ENCODE measurements at places on chromosomes 1 and 21.

DNA sequence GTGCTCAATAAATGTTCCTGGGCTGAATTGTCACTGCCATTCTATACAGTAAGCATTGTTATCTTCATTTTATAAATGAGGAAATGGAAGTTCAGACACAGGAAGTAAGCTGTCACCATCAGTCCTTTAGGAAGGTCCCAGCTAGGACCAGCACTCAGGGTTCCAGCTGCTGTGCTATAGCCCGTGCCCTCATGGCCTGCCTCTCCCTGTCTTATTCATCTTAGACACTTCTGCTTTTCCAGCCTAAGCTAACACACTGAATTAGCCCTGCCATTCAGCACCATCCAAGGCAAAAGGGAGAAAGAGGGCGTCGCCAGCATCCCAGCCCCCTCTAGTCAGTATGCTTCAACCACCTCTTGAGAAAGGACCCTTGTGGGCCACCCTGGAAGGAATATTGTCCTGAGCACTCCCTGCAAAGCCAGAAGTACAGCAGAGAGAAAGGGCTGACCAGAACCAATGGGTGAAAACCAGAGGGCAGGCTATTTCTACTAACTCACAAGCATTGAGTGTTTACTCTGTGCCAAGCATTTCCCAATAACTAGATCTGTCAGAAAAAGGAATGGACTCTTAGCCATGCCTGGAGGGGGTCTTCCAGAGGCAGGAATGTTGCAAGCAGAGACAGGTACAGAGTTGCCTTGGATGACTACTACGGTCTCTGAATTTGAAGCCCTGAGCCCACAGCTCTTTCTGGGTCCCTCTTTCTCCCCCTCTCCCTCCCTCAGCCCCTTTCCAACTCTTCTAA lies 77.9 kb upstream of the NFIA start:
- no peak for DNase-seq

- no peak for DNase-seq
These were observed 105.8 kb downstream of the TBX19 start for GRCh38 chr1:168386492-168386891.

DNA sequence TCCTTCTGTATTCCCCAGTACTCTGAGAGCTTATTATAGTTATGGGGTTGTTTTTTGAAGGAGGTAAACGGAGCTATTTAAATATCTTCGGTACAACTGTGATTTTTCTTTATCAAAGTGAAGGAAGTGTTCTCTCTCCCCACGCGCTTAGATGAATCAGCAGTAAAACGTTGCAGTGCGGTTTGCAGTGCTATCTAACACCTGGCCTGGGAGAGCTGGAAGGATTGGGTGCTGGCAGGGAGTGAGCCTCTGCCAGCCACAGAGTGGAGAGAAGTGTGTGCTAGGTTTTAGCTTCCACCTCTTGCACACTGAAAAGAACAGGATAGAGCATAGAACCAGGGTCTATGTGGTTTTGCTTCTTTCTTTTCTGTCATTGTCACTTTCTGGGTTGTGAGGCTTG lies 165.9 kb downstream of the SDCCAG8 start:
- peak; percentile 32 for DNase-seq

DNA sequence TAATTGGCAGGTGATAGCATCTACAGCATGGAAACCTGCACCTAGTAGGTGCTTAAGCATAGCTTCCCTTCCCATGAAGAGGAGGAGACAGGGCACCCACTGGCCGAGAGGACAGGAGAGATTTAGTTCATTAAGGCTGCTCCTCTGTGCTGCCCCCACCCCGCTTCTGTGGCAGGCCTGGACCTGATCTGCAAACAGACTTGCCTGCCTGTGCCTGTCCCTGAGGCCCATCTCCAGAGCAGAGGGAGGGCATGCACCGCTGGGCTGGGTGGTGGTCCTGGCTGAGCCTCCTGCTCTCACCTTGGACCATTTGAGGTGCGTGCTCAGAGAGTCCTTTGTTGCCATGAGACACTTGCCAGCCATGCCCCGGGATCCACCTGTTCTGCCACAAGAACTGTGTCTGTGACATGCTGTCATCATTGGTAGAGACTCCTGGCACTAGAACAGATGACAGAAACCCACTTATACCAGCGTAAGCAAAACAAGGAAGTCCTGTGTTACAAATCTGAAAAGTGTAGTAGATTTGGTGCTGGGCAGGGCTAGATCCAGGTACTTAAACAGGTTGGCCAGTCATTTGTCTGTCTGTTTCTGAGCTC lies 55.6 kb downstream of the PTPRF start:
- no peak for DNase-seq

DNA sequence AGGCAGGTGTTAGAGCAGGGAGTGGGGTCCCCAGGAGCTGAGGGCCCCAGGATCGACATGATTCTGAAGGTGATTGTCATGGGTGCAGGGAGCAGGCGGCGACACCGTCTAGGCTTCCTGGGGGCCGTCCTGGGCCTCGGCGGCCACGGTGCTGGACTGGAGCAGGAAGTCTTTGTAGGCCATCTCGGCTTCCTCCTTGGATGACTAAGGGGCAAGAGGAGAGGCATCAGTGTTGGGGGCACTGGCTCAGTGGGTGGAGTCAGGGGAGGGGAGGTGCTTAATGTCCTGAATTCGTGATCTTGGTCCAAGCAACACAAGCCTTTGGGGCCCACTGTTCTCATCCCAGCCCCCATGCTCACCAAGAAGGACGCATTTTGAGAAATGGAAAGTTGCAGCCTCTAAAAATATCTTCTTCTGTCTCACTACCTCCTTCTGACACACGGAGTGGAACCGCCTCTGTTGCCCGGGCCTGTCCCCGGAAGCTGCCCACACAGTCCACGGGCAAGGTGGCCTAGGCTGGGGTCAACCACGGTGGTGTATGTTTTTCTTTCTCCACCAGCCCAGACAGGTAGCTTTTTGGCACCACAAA lies 8.6 kb upstream of the FCMR start:
- no peak for DNase-seq

DNA sequence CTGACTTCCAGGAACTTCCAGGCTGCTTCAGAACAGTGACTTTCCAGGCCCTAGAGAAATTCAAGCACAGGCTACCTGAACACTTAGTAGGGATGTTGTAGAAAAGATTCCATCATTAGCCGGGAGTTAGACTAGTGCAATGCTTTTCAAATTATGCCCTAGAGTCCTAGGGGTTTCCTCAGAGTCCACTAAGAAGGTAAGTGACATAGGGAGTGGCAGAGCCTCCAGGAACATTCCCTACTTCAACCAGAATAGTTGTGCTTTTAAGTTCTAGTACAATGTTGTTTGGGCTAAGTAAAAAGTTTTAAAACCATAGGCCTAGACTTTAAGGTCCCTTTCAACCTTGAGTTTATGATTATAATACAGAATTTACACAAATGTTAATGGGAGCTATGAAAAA lies 9.1 kb upstream of the GOLPH3L start:
- DNase-seq = no peak

- no peak for DNase-seq
These were observed 10.5 kb upstream of the LELP1 start for GRCh38 chr1:153192697-153193096.

DNA sequence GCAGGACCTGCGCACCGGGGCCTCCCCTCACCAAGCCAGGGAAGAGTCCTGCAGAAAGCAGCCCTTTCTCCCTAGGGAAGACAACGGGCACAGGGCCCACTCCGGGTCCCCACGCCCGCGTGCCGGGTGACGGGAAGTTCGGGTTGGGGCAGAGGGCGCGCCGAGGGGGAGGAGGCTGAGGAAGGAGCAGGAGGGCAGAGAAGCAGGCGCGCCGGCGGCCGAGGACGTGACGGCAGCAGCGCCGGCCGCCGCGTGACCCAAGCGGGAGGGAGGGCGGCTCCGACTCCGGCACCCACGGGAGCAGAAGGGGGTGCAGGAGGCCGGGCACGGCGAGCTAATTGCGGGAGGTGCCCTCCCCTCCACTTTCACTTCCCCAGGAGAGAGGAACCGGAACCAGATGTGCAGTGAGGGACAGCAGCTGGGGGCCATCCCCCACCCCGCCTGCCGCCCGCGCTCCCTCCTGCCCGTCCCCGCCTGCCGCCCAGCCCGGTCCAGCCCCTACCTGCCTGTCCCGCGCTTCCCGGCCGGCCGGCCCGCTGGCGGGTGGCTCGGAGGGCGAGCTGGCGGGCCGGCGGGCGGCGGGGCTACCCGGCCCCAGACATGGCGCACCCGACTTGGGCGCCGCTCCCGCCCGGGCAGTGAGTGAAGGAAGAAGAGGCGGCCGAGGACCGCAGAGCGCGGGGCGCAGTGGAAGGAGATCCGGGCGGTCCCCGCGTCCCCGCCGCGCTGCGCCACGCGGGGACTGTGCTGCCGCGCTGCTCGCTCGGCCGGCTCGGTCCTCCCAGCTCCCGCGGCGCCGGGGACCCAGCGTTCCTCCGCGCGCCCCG lies 510 bp downstream of the DENND4B start:
- DNase-seq = no peak

GRCh38 chr1:116508984-116509980 lies 61.5 kb downstream of the CD58 start:
- DNase-seq = peak; percentile 74

- no peak for DNase-seq
These were observed 70.8 kb downstream of the JAK1 start for GRCh38 chr1:64895500-64895899.

- no peak for DNase-seq
These were observed 105.5 kb downstream of the TNR start for GRCh38 chr1:175637911-175638310.

GRCh38 chr1:103056423-103056822 lies 51.9 kb downstream of the COL11A1 start:
- DNase-seq = no peak

DNA sequence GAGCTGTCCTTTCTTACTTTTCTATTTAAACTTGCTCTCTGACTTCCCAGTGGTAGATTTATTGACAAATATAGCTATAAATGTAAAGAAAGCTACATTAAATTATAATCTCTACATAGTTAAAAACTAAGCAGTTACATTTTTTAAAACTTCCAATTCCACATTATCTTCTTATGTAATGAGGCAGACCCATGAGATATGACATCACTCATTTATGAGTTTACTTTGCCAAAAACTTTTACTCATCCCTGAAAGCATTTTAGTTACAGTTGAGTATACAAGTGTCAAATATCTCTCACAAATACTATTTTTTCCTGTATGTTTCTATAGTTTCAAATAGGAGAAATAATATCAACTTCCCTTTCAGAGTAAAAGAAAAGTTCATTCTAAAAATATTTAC lies 3.8 kb downstream of the NMNAT2 start:
- DNase-seq = no peak

- no peak for DNase-seq
These were observed 340.4 kb downstream of the USP25 start for GRCh38 chr21:16070207-16070651.

DNA sequence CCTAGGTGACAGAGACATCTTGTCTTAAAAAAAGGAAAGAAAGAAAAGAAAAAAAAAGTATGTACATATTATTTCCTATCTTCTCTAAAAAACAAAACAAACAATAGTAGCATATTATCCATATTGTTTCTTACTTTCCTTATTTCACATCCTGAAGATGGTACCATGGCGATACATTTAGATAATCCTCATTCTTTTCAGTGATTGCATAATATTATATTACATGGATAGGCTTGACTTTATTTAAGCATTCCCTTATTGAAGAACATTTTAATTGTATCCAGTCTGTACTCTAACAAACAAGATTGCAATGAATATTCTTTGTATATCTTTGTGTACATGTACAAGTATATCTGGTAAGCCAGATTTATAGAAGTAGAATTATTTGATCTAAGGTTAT lies 82.9 kb upstream of the PUM1 start:
- DNase-seq = no peak

DNA sequence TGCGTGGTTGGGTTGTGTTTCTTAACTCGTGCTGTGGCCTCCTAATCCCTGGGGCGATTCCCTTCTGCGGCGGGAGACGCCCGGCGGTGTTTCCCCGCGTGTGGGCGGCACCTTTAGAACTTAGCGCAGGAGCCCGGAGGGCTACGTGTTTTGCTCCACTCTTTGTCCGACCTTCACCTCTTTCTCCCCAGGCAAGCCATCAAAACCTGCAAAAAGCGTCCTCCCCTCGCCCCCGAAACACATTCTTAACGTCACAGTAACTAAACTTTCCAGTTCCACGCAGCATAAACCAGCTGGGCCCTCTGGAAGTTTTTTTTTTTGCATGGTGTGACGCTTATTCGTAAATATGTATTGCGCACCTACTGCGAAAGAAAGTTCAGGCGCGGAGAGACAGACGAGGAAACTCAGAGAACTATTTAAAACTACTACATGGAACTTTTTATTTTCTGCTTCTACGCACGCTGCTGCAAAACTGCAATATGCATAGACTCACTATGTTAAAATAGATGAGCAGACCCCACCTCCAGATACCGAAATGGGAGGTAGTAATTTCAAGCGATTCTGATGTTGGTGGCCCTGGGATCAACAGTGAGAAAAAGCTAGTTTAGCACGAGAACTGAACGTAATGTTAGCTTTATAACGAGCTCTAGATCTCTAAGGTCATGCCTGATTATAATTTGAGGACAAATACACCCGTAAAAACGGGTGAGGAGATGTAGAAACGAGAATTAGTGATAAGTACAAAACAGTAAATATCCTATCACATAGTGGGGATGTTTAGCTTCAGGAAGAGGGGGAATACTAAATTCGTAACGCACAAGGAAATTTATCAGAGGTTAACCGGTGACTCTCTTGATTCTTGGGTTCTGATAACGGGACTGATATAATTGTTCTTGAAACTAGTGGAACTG lies 920 bp downstream of the MTR start:
- no peak for DNase-seq

- no peak for DNase-seq
These were observed 23.3 kb upstream of the CD55 start for GRCh38 chr1:207298186-207298585.

DNA sequence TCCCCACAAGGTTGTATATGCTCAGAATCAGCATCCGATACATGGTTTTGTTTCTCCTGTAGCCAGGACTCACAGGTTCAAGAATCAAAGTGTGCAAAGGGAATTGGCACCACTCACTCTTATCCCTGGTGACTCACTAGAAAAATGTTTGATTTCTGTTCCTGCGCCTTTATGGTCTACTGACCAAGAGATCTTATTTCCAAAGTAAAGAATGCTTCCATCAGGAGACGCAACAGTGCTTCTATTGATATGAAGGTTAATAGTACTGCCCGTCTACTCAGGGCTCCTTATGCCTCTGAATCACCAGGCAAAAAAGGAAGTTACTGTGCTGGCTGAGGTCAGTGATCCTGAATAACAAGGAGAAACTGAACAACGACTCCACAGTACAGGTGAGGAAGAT lies 1392.0 kb upstream of the PRMT6 start:
- peak; percentile 98 for DNase-seq

DNA sequence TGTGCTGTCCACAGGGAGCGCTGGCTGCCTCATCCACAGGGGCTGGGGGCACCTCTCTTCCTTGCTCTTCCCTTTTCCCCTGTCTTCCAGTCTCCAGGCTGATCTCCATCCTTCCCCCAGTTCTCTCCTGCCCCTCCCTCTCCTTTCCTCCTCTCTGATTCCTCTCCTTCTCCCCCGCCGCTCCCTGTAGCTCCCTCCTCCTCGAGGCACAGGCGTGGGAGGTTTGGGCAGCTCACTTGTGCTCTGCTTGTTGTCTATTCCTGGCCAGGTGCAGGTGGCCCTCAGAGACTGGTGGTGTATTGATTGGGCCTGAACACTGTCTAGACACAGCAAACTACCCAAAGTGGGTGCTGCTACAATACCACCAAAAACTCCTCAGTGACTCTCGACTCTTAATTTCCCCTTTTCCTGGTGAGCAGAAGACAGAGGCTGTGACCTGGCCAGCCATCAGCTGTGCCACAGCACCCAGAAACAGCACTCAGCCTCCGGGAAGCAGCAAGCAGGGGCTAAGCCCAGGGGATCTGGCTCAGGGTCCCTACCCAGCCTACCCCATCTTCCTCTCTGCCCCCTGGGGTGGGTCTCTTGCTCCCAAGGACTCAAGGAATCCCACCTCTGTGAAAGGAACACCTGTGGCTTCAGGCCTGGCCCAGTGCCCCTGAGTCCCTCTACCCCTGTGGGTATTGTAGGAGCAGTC lies 93.3 kb downstream of the DDX20 start:
- no peak for DNase-seq
